ENCODE measurements at places on chromosomes 7 and 10.

DNA sequence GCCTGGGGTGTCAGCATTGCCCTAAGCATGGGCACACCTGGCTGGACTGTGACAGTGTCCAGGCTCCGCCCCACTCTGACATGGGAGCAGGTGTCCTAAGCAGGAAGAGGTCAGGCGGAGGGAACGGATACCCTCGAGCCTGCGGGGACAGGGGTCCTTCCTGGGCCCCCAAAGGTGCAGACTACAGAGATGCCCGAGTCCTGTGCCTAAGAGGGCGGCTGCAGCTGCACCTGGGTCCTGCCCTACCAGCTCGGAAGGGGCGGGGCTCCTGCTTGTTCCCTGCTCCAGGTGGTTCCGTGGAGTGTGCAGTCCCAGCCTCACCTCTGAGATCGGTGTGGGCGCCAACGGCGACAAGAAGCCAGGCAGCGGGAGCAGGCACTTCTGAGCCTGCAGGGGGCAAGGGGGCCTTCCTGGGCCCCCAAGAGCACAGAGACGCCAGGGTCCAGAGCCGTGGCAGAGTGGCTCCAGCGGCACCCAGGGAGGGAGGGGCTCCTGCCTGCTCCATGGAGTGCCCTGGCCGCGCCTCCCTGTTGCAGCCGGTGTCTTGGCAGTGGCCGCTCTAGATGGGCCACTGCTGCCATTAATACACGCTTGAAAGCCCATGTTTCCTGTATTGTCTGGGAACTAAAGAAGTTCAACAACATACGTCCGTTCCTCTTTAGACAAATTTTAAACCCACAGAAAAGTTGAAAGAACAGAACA lies 64.5 kb upstream of the CACNA2D1 start:
- no peak for DNase-seq

DNA sequence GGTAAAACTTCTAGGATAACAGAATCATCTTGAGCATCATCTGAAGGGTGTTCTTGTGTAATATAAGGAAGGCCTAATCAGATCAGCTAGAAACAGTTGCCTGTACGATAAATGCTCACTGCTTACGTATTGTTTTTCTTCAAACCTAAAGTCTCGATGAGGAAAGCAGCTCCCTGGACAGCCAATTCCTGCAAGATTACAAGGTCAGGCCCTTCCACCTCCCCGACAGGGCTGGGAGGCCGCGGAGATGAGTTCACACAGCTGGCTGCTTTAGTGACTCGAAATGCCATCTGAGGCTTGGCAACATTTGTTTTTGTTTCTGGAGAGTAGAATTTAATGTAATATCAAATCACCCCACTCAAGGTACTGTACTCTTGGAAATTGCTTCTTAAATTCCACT lies 95.1 kb upstream of the PFKP start:
- no peak for DNase-seq

- no peak for DNase-seq
These were observed 406.0 kb upstream of the ADARB2 start for GRCh38 chr10:2143213-2143835.

DNA sequence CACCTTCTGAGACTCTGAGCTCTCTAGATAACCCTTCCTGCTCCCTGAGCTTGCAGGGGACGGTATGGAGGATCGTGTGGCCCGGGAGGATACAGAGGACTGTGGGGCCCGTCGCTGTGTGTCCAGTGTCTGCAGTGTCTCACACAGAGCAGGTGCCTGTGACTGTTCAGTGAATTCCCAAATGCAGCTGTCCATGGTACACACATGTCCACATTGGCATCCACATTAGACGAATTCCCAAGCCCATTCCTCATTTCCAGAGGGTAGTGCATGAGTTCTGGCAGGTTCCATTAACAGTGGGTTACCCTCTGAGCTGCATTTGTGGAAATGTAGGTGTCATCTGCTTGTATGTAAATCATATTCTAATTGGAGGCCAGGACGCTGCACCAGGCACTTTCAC lies 39.5 kb downstream of the WDFY4 start:
- no peak for DNase-seq

- DNase-seq, result no peak
These were observed 8.4 kb upstream of the LRRC61 start for GRCh38 chr7:150314639-150315239.

DNA sequence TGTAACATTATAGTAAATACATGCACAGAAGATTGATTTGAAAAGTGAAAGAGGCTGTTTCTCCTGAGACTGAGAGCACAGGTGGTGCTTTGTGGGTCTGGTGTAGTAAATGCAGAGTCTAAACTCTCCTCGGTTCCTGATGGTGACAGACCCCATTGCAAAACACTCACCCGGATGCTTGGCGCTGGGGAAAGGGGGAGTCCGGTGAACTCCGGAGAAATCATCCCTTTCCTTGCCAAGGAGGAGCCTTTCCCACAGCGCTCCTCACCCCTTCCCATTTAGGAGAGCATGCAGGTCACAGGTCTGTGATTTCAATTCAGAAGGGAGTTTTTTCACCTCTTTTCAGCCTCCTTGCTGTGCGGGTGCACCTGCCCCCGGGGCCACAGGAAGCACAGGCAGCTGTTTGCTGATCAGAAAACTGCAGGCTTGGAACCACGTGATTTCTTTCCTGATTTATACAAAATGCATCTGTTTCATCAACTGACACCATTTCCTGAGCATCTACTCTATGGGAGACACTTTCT lies 75.6 kb upstream of the LYZL2 start:
- DNase-seq, result no peak

Measured in NCI-H1930 (cell line).